ENCODE measurements at places on chromosomes 16 and 17. TPM values are rescaled to one million over a fixed set of nuclear protein-coding genes. Genes with fewer than 3 reads are reported as not detected.

NDRG4 gene
- total RNA-seq, result 6.7 TPM

NUP85 gene
- 35.8 TPM for total RNA-seq

TLCD3A gene
- total RNA-seq, result 12.7 TPM

ABCC12 gene
- total RNA-seq, result not detected

SECTM1 gene
- total RNA-seq, result 15.1 TPM

GRCh38 chr17:59638553-59638952 is 18.9 kb downstream of the CLTC start:
- no peak for DNase-seq

GRCh38 chr17:15398736-15399331 is 57.4 kb upstream of the TEKT3 start:
- no peak for DNase-seq

DNA sequence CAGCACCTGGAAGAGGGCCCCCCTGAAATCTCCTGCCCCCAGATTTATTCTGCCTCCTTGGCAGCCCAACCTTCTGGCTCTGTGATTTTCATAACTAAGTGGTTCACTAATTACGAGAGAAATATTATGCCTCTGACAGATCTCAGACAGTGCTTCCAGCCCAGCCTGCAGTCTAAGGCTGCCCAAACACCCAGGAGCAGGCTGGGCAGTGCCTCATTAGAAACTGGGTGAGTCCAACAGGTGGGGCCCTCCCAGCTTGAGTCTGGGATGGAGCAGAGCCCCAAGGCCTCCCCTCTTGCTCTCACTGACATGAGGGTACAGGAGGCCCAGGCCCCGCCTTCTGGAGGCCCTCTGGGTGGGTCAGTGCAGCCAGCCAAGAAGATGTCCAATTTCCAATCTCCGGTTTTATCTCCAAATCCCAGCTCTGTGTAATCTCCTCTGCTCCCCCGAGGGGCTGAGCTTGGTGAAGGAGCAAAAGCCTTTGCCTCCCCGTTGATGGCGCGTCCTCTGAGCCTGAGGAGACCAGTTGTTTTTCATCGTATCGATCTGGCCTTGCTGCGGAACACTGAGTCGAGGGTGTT is 20.1 kb upstream of the ABCC3 start:
- DNase-seq, result no peak
